NCI-H460 (cell line): ENCODE measurements at places on chromosomes 3 and 15. TPM values are rescaled to one million over a fixed set of nuclear protein-coding genes. Genes with fewer than 3 reads are reported as not detected.

The PLA2G4F gene
- not detected in 2 replicates for total RNA-seq

DNA sequence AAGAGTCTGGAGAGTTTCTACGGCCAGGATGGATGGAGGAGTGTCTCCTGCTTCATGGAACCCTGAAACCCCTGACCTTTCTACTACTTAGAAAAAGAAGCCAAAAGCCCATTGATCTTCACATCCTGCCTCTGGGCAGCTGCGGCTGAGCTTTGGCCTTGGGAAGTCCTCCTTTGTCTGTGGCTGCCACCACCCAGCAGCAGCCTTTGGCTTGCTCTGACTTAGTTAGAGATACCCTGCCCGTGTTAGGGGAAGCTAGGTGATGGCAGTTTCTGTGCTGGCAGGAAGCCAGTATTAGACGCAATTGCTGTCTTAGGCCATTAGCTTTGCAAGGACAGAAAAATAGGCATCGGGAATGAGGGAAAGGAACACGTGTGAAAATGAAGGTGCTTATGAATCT lies 18.8 kb downstream of the APH1B start:
- DNase-seq, result no peak

GRCh38 chr3:57675530-57675929 lies 17.3 kb downstream of the DENND6A start:
- DNase-seq, result no peak

- no peak for DNase-seq
Measured at GRCh38 chr3:29639578-29640290, 358.9 kb downstream of the RBMS3 start.

The IGF2BP2 gene
- total RNA-seq, result 11.1 and 11.5 TPM in 2 replicates

The NT5DC2 gene
- total RNA-seq, result 25.0 and 25.6 TPM in 2 replicates

- no peak for DNase-seq
Measured at GRCh38 chr3:63015614-63016309, 140.5 kb upstream of the CADPS start.

The COL6A5 gene
- total RNA-seq, result not detected in 2 replicates

DNA sequence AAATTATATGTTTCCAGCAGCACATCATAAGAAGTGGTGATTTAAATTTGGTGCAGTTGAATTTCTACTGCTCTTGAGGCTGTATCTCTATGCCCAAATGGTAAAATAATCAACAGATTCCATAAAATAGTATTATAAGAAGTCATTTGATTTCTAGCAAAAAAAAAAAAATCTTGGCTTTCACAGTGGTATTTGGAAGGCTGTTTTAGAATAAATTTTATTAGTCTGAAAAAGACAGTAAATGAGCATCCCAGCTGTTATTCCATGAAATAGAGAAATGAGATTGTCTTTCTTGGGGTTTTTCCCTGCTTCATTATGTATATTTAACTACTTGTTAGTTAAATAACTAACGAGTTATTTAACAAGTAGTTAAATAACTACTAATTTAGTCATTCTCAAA lies 156.0 kb upstream of the ABI3BP start:
- DNase-seq, result no peak

- no peak for DNase-seq
Measured at GRCh38 chr3:52099001-52099401, 42.6 kb upstream of the DUSP7 start.

GRCh38 chr3:47746264-47746663 lies 35.4 kb downstream of the SMARCC1 start:
- no peak for DNase-seq

The FMN1 gene
- total RNA-seq, result 0.89 and 1.4 TPM in 2 replicates

The KY gene
- not detected in 2 replicates for total RNA-seq

DNA sequence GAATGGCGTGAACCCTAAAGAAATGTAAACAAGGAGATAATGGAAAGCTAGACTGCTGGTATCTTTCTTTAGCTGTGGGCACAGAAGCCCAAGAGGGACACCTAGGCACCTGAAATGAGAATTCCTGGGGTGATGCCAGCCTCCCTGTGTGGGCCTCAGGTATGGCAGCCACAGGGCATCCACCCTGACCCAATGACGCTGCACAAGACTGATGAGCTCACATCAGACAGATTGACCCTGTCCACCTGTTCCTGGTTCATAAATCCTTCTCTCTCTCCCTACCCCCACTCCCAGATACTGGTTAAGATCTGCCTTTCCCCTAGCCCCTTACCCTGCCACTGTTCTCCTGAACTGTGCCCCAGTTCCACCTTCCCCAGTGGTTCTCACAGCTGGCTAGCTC lies 1.5 kb downstream of the GLB1 start:
- DNase-seq, result no peak

DNA sequence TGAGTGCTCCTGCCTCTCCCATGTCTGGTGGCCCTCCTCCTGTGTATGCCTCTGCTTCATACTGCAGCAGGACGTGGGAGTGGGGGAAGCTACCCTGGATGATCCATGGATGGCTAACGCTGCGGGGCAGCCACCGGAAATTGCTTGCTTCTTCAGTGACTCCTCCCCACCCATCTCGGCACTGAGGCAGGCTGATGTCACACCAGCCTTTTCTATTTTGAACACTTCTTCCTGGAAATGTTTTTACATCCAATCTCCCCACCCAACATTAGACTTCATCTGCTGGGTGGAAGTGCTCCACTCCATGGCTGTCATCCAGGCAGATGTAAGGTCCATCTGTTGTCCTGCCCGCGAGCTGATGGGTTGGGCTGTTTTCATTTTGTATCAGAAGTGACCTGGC lies 58.9 kb upstream of the MUC13 start:
- no peak for DNase-seq

- no peak for DNase-seq
Measured at GRCh38 chr3:42999212-42999611, 20.1 kb downstream of the GASK1A start.

The MME gene
- total RNA-seq, result not detected in 2 replicates

- no peak for DNase-seq
Measured at GRCh38 chr3:142013326-142013980, 135.9 kb downstream of the TFDP2 start.

- DNase-seq, result no peak
Measured at GRCh38 chr3:88418219-88418618, 268.5 kb downstream of the C3orf38 start.

GRCh38 chr3:192700885-192701284 lies 26.5 kb downstream of the FGF12 start:
- DNase-seq, result no peak

GRCh38 chr15:72754096-72754495 lies 29.5 kb downstream of the ADPGK start:
- no peak for DNase-seq

- DNase-seq, result no peak
Measured at GRCh38 chr15:79307251-79307650, 3.7 kb upstream of the TMED3 start.

The GAP43 gene
- total RNA-seq, result 0.40 and 0.66 TPM in 2 replicates

DNA sequence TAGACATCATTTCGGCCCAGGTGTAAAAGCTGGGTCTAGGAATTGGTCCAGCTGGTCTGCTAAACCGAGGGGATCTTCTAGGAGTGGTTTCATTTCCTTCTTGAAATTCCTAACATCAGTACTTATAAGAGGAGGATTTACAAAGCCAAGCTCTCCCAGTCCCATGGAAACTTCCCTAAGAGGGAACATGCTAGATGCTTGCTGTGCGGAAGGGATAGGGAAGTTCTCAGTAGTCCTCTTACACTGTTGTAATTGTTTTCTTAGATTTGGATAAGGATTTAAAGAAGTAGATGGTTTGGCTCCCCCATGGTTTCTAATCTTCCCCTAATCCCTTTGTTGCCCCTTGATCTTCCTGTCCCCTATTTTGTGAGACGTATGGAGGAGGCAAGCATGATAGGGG lies 89.7 kb upstream of the XCR1 start:
- no peak for DNase-seq

DNA sequence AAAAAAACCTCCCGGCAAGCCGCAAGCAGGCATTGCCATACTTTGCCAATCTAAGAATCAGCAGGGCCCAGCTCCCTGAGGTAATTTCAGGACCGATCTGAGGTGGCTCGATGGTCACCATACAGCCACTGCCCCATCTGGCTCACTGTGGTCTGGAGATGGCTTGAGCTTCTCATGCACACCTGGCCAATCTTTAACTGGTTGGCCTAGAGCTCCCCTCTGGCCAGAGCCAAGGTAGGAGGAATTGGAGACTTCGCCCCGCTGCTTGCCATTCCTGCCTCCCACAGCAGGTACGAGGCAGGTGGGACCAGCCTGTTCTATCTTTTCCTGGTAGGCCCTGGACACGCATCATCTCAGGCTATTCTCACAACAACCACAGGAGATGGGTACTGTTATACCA lies 10.1 kb downstream of the CYP1A2 start:
- no peak for DNase-seq

DNA sequence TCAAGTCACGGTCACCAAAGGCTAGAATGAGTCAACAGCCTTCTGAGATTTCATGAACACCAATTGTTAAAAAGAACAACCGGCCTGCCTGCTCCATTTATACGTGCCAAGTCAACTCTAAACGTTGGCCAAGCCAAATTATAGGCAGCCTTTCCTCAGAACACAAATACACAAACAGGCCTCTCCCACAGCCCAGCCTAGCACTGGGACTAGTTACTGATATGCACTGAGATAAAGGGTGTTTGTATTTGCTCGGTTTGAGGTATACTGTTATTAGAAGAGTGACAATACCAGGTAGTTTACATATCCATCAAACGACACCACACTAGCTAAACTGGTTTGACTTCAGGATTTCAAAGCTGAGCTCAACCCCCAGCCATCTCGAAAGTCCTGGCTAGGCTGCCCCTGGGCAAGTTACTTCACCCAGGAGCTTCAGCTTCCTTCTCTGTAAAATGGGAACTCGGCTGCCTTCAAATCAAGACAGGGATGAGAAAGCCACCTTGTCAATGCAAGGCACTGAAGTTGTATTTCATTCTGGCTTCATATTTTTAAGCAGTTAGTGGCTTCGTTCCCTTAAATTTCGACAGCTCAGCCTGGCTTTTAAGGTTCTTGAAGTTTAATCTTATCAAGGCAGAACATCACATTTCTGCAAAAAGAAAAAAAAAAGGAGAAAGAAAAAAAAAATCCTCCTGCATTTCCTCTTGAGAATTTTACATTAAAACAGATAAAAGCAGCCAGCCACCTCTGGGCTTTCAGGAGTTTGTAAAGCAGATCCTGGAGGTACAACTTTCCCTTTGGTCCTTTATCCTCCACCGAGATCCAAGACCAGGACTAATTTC lies 4.0 kb downstream of the TLE3 start:
- no peak for DNase-seq

The CHRFAM7A gene
- total RNA-seq, result 1.3 and 4.5 TPM in 2 replicates

GRCh38 chr15:47523681-47524475 lies 193.4 kb upstream of the SEMA6D start:
- no peak for DNase-seq

GRCh38 chr3:52781741-52782140 lies 4.3 kb downstream of the ITIH1 start:
- no peak for DNase-seq

The LRRC2 gene
- total RNA-seq, result not detected in 2 replicates

DNA sequence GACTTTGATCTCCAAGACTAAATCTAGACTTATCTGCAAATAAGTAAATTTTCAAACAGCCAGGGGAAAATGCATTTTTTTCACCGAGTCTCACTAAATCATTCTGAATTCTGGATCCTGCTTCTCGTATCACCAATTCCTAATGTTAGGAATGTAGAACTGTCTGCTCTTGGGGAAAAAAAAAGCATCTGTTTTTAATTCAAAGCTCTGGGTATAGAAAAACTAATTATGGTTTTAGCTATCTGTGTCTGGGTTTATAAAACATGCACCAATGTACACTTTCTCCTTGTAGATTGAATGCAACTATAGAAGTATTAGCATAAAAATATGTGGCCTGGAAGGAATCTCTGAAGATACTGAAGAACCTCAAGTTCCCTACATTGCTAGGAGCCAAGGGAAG lies 4.8 kb upstream of the CDAN1 start:
- no peak for DNase-seq

DNA sequence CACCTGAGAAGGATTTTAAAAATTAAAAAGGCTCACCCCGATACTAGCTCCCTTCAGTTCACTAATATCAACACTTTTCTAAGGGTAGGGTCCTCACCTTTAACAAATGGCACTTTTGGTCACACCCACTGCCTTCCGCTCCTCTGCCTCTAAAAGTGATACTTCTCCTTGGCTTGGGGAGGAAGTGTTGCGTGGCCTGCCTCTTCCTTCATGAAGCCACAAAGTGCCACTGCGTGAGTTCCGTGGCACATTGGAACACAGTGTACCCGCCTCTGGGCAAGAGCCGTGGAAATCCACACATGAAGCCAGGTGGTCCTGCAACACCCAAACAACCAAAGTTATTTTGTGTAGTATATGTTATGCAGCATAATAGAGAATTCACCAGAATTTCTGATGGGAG lies 3.9 kb downstream of the B4GALT4 start:
- DNase-seq, result no peak

DNA sequence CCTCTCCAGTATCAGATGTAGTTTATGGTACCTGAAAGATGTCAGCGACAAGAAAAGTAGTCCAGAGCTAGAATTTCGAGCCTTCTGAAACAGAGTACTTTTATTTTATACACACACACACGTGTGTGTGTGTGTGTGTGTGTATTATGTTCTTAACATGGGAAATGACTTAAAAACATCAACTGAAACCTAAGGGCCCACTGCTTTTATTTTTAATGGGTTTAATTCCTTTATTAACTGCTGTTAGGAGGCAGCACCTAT lies 1.9 kb downstream of the TCF12 start:
- no peak for DNase-seq

GRCh38 chr3:17905996-17906395 lies 163.6 kb upstream of the TBC1D5 start:
- no peak for DNase-seq

- no peak for DNase-seq
Measured at GRCh38 chr3:155944081-155944480, 73.6 kb downstream of the GMPS start.

The FNDC3B gene
- total RNA-seq, result 46.3 and 51.4 TPM in 2 replicates

The VIPR1 gene
- 0.35 TPM in 1 of 2 replicates, not detected in the other for total RNA-seq

DNA sequence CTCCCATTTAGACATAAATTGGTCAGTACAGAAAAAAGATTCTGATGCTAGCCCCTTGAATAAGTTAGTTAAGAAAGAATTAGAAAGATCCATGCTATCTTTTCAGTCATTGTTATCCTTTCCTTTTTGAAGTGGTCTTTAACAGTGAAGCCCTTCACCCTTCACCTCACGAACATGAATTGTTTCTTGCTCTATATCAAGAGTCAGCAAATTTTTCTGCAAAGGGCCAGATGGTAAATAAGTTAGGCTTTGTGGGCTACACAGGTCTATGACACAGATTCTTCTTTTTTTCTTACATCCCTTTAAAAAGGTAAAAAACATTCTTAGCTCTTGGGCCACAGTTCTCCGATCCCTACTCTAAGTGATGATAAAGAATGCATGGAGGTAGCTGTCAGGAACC lies 74.9 kb downstream of the DMXL2 start:
- DNase-seq, result no peak

The LMCD1 gene
- 3.3 and 5.7 TPM in 2 replicates for total RNA-seq

The ROPN1 gene
- total RNA-seq, result not detected in 2 replicates

DNA sequence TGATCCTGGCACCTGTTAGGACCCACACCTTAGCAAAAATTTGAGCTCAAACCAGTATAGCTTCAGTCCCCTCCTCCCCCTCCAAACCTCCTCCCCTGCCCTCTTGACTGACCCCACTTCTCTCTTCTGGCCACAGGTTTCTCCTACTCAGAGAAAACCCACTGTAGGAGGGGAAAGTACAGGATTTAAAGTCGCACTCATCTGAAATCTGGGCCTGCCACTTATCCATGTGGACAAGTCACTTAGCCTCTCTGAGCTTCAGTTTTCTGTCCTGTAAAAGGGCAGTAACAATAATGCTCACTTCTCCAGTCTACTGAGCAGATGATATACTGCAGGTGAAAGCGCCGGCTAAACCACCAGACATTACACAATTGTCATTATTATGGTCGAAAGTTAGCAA lies 142.7 kb downstream of the MEGF11 start:
- DNase-seq, result no peak
